ENCODE measurements at places on chromosomes 12 and 14.

DNA sequence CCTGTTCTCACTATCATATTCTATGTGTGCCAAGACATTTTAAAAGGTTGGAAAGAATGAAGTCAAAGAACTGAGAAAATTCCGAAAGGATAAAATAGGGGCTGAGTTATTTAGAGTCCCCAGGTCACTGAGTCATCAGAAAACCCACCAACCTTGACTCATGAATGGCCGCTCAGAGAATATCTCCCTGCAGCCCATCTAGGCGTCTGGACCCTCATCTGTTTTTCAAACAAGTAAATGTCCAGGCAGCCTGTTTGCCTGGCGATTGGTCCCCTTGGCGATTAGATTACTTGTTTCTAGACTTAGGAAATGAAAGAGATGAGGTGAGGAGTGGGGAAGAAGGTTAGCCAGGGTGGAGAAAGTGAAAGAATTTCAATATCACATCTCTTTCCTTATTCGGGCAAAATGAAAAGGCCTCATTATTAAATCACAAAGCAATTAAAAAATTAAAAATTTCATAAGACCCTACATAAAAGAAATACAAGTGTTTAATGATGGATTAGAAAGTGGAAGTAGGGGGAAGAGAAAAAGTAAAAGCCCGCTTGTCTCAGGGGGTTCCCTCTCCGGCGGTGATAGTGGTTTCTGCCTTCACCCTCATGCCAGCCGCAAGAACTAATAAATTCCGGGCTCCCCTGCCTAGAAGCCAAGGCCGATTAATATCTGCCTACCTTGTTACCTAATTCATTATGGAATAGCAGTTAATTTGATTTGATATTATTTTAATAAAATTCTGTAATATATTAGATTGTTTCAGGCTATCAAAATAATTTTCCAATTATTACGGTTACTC, 415.9 kb downstream of the BCL11B start:
- ATAC-seq: no peak

DNA sequence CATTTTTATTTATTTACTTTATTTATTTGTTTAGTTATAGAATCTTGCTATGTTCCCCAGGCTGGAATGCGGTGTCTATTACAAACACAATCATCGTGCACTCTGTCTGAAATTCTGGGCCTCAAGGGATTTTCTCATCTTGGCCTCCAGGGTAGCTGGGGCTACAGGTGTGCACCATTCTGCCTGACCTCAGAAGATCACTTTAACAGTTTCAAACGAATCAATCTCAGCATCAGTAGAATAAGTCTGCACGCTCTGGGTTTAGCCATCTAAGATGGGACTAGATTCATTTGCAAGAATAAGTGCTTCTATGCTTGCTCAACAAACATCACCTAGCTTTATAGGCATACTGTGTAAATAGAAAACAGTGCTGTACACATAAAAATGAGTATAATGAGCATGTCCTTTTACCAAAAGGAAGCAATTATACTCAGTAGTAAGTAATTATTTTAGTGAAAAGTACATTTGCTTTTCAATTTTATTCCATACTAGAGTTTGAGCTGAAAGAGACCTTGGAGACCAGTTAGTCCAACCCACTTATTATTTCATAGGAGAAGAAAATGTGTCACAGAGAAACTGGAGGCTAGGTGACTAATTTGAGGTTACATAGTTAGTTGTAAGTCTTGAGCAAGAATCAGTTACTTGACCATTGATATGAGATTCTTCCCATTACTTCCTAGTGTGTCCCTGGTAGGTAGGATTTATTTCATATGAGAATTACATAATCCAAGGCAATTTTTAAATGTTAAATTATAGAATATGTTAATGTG, 456.5 kb upstream of the LMO3 start:
- no peak for ATAC-seq

- ATAC-seq: peak; percentile 84
Observed at GRCh38 chr12:123398550-123399254, 14.8 kb downstream of the KMT5A start.

DNA sequence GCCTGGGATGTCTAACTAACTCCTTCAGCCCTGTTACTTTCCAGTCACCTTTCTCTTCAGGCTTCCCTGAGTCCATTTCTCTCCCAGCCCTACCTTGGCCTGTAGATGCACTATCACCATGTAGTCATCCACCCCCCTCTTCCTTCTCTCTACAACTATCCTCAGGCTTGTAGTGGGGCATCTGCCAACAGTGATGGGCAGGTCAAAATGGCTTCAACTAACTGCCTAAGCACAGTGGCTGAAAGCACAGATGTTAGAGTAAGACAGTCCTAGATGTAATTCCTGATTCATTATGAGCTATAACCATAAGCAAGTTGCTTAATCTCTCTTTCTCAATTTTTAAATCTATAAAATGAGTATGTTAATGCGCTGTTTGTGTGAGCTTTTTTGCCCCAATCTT, 133.6 kb upstream of the NAV3 start:
- ATAC-seq: no peak

DNA sequence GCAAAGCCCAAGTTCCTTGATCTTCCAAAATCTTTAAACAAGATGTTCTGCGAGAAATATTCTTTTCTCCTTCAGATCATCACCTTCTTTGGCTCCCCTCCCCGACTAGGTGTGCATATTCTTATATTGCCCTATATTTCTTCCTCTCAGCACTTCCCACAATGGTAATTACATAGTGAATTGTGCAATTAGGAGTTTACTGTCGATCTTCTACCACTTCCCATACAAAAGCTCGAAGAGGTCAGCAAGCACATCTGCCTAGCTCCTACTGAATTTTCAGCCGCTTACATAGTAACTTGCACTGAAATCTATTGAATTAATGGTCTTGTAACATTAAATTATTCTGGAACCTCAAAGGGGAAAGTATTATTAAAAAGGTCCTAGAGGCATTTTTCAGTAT, 16.7 kb downstream of the OSBPL8 start:
- no peak for ATAC-seq

DNA sequence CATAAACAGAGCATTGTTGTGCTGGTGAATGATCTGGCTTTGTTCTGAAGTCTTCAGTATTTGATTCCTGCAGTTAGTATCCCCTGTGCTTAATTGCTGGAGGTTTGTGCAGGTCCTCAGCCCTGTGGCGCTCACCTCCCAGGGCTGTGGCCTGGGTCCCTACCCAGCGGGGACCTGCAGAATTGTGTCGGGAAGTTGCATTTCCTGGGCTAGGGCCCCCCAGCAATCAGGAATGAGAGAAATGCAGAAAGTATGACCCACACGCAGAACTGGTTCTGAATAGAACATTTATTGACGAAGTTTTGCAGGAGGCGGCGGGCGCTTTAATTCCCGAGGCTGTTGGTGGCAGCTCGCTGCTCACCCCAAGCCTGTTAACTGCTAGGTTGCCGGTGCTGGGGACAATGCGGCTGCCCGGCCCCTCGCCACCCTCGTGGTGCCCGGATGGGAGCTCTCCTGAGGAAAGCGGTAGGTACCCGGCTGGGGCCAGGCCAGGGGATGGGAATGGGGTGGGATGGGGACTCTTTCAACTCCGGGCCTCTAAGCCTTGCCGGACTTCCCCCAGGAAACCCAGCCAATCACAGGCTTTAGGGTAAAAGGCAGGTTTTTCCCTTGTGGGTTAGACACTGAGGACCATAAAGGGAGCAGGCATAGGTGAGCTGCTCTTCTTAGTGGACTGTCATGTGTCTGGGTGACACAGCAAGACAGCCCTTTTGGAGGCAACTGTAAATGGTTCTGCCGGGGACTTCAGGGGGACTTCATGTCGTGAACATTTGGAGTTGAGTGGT, 11.6 kb downstream of the PLEKHG3 start:
- no peak for ATAC-seq

- peak; percentile 84 for ATAC-seq
Observed at GRCh38 chr12:2336409-2336829, 283.6 kb downstream of the CACNA1C start.

DNA sequence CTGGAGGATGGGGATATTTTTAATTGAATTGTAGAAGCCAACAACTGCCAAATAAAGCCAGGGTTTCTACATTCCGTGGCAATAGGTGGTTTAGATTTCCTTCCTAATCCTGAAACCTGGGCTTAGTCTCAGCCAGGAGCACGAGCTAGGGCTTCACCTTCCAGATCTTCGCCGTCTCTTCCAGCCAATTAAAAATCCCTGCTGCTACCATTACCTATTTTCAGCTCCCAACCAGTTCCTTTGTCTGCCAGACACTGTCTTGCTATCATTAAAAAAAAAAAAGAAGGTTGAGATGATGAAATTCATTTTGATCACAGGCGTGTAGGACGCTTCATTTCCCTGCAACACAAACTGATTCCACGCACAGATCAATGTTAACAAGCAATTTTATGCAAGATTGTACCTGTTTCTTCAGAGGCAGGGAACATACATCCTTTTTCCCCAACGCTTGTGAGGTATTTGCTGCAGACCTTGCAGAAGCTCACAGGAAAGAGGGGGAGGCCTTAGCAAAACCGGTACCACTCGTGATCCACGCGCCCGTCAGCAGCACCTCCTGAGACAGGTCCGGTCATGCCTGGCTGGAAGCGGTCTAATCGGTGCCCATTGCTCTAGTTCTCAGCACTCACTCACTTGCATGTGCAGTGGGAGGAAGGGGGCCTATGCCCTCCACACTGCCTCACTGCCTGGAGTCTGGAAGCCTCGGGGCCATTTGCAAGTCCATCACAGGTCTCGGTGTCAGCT, 65.1 kb downstream of the SLC6A12 start:
- no peak for ATAC-seq

DNA sequence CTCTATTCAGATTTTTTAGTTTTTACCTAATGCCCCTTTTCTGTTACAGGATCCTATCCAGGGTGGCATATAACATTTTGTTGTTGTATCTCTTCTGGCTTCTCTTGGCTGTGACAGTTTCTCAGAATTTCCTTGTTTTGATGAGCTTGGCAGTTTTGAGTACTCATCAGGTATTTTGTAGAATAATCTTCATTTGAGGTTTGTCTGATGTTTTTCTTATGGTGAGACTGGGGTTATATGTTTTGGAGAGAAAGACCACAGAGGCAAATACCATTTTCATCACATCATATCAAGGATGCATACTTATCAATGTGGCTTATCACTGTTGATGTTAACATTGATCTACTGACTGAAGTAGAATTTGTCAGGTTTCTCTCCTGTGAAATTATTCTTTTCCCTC, 14.0 kb upstream of the LYZ start:
- ATAC-seq: no peak

- no peak for ATAC-seq
Observed at GRCh38 chr14:103112400-103113243, 10.6 kb upstream of the TNFAIP2 start.

GRCh38 chr14:85531587-85532373, 1.8 kb downstream of the FLRT2 start:
- ATAC-seq: peak; percentile 17

- ATAC-seq: peak; percentile 93
Observed at GRCh38 chr12:116319898-116320621, 42.6 kb upstream of the MED13L start.

All from gastroesophageal sphincter (tissue), 4 donors.